ENCODE measurements at places on chromosomes 7 and 10.

DNA sequence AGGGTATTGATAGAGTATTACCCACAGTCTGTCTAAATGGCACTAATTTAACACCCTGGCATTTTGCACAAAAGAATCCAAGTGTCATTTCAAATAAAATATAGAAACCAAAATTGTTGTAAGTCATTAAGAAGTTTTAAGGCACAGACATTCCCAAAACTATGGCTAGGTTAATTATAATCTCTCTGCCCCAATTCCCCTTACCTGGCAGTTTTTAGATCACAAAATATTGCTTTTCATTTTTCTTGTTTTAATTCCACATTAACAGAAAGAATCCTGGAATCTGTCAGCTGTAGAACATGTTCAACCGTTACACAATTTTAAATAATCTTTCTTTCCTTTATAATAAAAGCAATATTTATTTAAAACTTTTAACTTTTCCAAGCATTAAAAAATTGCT, 56.1 kb upstream of the PALS2 start:
- DNase-seq: no peak

DNA sequence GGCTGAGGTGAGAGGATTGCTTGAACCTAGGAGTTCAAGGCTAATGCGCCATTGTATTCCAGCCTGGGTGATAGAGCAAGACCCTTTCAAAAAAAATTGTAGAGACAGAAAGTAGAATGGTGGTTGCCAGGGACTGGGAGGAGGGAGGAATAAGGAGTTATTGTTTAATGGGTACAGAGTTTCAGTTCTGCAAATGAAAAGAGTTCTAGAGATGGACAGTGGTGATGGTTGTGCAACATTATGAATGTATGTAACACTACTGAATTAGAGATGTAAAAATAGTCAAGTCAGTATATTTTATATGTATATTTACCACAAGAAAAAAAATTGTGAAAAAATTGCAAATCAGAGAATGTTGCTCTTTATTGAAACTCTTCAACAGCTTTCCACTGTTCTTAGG, 266.5 kb upstream of the NPY start:
- no peak for DNase-seq

- DNase-seq: no peak
These were observed 77.9 kb upstream of the GTF2IRD1 start for GRCh38 chr7:74375726-74376220.

DNA sequence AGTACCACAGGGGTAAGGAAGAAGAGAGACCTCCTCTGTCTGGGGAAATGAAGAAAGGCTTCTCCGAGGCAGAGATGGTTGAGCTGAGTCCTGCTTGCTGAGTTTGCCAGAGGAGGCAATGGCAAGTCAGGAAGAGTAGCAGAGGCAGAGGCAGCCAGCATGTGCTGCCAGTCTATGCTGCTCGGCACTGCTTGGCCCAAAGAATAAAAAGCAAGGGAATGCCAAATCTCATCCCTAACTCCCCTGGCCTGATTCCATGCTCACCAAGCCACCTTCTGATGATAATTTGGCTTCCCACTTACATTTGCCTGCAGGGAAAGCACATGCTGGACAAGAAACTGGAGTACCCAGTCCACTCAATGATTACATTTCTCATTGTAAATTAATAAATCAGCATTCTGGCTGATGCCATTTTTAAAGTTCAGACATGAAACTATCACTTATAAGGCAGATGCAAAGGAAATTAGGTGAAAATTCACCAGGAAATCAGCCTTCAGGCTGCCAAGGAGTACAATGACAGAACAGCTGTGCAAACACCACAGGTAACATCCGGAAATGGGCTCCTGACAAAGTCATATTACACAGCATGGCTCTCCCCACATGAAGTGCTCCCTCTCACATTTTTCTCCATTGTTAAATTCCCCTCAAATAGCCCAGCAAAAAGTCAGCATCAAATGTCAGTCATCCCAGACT, 245.9 kb downstream of the MTERF1 start:
- no peak for DNase-seq

DNA sequence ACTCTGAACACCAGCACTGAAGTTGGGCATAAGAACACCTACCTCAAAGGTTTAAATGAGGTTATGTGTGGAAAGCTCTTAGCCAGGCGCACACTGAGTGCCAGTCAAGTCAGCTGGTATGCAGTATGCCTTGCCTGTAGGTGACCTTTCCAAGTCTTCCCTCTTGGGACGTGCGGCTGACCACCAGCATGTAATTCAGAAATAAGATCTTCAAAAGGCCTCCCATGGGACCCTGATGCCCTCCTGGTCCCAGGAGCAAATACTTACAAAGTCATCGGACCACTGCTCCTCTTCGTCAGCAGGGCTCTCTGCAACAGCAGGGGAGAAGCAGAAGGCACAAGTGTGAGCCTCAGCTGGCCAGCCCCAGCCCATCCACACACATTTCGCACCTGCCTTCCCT, 40.8 kb downstream of the BLNK start:
- no peak for DNase-seq

GRCh38 chr10:109668154-109668665, 255.1 kb downstream of the XPNPEP1 start:
- no peak for DNase-seq

GRCh38 chr7:26081638-26082037, 70.4 kb upstream of the NFE2L3 start:
- no peak for DNase-seq

- peak; percentile 94 for DNase-seq
These were observed 7.9 kb downstream of the CPED1 start for GRCh38 chr7:120996333-120996987.

DNA sequence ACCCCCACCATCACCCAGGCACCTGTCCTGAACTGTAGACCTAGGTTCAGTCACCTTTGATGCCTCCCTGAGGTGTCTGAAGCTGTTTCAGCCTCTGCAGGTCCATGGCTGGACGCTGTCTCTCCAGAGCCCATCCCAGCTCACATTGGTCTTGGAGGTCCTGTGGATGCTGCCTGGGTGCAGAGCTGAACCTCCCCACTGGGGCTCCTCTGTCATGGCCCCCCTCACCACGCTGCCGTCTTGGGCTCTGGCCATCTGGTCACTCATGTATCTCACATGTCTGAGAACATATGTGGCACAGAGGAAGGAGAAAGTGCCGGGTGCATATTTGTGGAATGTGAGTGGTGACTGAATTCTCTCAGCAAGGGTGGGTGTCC, 108.9 kb downstream of the NKX6-2 start:
- no peak for DNase-seq

- DNase-seq: no peak
These were observed 546.4 kb upstream of the C7orf33 start for GRCh38 chr7:148044173-148044572.

- no peak for DNase-seq
These were observed 97.1 kb downstream of the CREB5 start for GRCh38 chr7:28509251-28510025.

DNA sequence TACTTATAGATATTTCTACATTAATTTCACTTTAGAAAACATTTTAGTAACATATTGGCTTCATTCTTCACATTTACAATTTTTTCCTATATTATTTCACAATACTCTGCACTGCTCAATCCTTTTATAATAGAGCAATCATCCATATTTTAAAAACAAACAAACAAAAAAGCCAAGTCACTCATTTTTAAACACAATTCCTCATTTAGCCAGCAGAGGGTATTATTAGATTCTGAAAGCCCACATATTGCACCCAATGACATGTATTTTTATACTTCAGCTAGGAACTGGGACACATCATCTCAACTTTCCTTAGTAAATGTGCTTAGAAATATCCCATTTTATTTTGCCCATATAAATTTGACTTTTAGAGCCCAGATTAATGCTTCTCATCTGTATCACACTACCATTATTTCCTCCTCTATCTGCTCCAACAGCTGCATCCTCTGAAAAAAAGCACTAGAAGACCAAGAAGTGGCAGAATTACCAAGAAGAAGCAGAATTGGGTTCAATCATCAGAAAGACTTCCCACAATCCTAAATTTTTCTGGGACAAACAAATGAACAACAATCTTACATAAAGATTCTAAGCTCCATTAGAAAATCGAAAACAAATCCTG, 29.5 kb downstream of the CTNNA3 start:
- DNase-seq: peak; percentile 22

- no peak for DNase-seq
These were observed 4.8 kb downstream of the GRIFIN start for GRCh38 chr7:2471396-2471795.

GRCh38 chr10:58951746-58952145, 224.7 kb upstream of the PHYHIPL start:
- DNase-seq: peak; percentile 59

GRCh38 chr7:117458977-117459583, 20.7 kb upstream of the CFTR start:
- peak; percentile 57 for DNase-seq

GRCh38 chr7:15215616-15216015, 313.1 kb upstream of the DGKB start:
- DNase-seq: no peak

DNA sequence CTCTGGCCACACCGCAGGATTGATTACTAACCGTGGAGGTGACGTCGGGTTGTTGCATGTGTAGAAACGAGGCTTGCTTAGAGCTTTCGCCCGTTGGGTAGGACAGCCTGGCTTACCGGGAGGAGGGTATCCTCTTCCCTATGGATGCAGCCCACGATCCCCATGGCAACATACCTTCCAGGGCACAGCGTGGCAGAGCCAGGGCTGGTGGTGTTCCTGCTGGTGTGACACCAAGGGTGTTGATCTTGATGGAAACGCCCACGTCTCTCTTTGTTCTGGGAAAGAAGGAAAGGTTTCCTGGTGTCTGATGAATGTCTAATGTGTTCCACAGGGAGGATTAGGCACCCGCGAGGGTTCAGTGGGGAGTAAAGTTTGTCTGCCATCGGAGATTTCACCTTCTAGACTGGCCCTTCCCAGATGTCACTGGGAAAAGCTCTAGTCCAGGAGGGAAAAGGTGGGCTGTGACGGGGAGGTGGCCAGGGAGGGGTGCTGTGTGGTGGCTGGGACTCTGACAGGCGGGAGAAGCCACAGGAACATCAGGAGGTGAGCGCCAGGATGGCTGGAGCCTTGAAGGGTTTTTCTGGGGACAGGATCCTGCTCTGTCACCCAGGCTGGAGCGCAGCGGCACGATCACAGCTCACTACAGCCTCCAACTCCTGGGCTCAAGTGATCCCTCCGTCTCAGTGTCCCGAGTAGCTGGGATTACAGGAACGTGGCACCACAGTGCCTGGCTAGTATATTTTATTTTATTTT, 102.1 kb downstream of the CUX1 start:
- no peak for DNase-seq

GRCh38 chr10:5810225-5810624, 3.0 kb downstream of the GDI2 start:
- DNase-seq: no peak

DNA sequence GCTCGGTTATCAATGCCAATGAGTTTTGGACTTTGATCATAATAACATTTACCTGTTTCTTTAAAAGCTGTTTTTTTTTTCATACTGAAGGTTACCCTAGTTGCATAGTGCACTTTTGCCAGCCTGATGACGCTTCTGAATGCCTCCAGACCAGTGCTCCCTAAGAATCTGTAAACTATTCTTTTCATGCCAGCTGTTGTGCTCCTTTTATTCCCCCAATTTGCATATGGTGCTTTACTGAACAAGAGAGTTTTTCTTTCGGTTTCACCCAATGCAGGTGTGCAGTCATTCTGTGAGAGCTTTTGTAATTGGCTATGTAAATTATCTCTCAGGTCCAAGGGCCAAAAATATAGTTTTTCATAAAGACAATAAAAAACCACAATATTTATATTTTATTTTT, 48.1 kb upstream of the GLCCI1 start:
- DNase-seq: no peak

DNA sequence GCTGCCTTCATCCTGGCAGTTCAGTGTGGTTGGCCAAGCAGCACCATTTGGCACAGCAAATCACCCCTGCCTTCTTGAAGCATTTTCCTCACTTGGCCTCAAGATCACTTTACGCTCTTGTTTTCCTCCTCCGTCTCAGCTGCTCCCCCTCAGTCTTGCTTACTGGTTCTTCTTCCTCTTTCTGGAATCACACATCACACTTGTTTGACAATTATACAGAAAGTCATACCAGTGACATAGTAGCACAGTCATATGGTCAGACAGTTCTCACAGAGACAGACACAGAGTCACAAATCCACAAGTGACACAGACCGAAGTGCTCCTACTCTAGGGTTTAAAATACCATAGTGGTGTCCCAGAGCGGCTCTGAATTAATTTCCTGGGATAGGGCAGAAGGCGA, 43.8 kb upstream of the ARL4A start:
- no peak for DNase-seq

- no peak for DNase-seq
These were observed 328.2 kb downstream of the PLXNA4 start for GRCh38 chr7:132247995-132248618.

DNA sequence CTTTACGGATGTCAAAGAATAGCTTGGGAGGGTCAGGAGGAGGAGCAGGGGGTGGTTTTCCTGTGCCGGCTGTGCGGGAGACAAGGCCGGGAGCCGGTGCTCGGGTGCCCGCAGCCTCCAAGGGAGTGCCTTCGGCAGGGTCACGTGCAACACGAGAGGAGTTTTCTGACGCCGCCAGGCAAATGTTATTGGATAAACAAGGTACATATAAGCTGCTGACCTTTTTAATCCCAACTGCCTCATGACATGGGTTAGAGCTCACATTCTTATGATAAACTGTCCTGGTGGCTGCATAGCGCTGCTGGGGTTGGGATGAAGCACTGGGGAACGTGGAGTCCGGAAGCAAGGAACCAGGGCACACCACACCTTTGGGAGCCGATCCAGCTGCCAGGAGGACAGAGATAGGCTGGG, 124.8 kb upstream of the PDLIM1 start:
- DNase-seq: no peak

- DNase-seq: peak; percentile 18
These were observed 26.4 kb upstream of the MSS51 start for GRCh38 chr10:73459683-73460314.

DNA sequence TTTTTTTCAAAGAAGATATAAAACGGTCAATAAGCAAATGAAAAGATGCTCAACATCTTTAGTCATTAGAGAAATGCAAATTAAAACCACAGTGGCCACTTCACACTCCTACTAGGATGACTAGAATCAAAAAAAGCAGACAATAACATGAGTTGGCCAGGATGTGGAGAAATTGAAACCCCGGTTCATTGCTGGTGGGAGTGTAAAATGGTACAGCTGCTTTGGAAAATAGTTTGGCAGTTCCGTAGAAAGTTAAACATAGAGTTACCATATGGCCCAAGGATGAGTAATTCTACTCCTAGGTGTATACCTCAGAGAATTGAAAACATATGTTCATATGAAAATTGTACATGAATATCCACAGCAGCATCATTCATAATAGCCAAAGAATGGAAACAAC, 573.3 kb downstream of the GALNT17 start:
- no peak for DNase-seq

DNA sequence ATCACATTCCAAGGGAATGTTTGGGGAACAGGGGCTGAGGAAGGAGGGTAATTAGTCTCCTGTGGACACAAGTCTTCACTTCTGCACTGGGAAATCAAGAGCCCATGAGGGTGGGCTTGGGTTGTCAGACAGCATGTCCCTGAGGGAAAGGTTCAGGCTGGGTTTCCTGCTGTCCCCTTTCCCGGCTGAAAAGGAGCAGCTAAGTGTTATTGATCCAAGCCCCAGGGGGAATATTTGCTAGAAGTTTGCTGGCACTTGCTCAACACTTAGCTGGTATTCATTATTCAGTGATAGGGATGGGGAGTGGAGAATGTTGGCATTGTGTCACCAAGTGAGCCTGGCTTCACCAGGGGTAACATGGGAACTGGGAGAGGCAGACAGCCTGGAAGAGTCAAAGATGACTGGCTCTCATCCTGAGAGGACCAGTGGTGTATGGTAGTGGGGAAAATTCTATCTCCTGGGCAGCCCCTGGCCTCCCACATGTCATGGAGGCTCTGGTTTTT, 344.4 kb upstream of the PODXL start:
- no peak for DNase-seq

Data from fibroblast of villous mesenchyme (primary cell).